NCI-H2029 (cell line): ENCODE measurements at places on chromosomes 13 and 19.
A peak's percentile ranks its signal among the peaks of the same experiment; 100 is the strongest.

GRCh38 chr19:48413879-48414587, 20.6 kb downstream of the GRIN2D start:
- peak; percentile 21 for DNase-seq

DNA sequence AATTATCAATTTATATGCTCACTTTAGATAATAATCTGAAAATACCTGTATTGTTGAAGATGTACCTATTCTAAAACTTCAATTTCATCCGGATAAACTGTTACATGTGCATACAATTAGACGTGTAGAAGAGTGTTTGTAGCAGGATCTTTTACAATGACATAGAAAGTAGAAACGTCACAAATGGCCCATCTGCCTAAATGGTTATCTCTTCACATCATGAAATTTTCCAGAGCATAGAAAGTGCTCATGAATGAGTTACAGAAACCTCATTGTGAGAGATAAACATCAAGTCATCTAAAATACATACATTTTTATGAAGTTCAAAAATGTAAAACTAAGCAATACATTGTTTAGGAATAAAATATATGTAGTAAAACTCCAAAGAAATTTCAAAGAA, 607.4 kb downstream of the GPC6 start:
- no peak for DNase-seq

- DNase-seq = no peak
Measured at GRCh38 chr13:41809962-41810361, 150.9 kb downstream of the VWA8 start.

- no peak for DNase-seq
Measured at GRCh38 chr19:7250951-7251350, 43.3 kb downstream of the INSR start.

DNA sequence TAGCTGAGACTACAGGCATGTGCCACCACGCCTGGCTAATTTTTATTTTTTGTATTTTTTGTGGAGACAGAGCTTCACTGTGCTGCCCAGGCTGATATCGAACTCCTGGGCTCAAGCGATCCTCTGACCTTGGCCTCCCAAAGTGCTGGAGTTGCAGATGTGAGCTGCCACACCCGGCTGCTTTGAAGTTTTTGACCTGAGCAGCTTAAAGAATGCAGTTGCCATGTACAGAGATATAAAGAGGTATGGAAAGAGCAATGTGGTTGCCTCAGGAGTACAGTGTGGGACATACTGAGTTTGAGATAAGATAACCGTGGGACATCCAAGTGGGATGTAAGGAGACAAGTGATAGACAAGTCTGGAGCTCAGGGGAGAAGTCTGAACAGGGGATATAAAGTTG, 82.7 kb upstream of the LSM14A start:
- no peak for DNase-seq

DNA sequence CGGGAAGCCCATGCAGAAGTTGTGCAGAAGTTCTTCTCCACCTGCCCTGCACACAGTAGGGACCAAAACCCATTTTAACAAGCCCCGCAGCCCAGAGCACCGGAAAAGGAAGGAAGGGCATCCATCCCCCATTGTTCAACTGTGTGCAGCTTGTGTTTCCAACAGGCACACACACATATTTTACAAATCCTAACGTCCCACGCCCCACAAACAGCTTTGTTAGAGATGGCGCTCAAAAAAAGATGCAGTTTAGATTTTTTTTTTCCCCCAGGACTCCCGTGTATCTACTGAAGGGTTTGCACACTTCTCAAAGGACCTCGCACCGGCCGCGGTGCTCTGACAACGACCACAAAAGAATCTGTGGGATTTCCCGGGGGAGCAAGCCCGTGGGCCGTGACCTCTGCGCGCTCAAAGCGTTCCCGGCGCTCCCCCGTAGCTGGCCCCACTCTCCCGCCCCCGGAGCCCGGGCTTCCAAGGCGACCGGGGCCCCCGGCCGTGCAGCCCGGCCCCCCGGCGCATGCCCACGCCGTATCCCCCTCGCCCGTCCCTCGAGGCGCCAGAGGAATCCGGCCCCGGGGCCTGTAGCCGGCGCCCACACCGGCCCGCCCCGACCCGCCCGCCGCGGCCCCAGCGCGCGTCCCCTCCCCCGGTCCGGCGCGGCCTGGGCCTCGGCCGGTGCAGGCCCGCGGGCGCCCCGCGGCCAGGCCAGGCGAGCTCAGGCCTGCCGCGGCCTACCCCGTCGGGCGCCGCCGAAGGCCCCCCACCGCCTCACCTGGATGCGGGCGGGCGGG, 523 bp downstream of the ELAVL1 start:
- no peak for DNase-seq

DNA sequence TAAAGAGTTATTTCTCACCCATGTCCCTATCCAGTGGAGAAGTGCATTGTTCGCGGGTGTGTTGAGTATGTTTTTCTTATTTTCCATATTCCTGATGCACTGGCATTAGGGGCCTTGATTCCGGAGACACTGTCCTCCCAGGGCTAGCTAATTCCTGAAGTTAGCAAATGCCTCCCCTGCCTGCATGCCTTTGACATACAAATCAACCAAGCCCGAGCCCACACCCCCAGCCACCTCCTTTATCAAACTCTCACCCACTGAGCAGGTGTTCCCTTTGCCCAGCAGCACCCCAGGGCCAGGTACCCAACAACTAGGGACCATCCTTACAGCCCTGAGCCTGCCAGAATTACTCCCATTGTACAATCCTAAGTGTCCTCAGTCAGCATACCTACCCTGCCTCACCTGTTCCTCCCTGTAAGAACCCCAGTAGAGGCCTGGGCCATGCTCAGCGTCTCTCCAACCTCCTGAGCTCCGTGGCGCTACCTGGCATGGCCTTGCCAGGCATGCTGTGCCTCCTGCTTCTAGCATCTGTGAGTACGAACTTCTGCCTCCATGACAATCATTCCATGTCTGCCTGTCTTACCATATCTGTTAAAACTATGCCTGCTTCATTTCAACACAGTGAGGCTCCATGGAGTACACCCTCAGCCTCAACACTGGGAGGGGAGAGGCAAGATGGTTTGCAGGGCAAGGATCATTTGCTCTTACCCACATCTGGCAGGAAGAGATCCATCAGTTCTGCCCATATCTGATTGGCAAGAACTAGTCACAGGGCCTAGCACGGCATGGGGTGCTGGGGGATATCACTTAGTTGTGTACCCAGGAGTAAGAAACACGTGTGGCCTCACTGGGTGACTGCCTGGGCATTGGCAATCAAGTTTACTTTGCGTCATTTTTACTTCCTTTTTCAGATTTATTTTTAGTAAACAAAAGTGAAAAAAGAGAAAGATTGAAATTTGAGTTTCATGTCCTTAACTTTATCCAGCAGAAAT, 203.9 kb downstream of the SHISA2 start:
- no peak for DNase-seq

GRCh38 chr13:31046711-31047279, 114.3 kb downstream of the TEX26 start:
- DNase-seq = peak; percentile 82

DNA sequence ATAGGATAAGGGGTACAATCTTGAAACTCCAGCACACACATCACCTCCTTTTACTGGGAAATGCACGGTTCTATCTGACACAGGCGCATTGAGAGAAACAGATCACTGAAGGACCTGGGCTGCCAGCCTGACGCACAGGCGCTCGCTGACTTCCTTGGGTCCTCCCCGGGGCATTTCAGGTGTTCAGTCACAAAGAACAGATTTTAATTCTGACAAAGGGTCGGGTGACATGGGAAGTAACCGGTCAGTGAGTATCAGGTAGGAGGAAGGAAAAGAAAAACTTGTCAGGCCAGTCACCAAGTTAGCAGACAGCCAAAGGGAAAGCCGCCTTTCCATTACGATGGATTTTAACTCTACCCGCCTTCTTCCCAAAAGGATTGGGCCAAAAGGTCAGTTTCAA, 39.6 kb downstream of the INSR start:
- DNase-seq = no peak

- no peak for DNase-seq
Measured at GRCh38 chr13:26502826-26503225, 54.7 kb upstream of the WASF3 start.

DNA sequence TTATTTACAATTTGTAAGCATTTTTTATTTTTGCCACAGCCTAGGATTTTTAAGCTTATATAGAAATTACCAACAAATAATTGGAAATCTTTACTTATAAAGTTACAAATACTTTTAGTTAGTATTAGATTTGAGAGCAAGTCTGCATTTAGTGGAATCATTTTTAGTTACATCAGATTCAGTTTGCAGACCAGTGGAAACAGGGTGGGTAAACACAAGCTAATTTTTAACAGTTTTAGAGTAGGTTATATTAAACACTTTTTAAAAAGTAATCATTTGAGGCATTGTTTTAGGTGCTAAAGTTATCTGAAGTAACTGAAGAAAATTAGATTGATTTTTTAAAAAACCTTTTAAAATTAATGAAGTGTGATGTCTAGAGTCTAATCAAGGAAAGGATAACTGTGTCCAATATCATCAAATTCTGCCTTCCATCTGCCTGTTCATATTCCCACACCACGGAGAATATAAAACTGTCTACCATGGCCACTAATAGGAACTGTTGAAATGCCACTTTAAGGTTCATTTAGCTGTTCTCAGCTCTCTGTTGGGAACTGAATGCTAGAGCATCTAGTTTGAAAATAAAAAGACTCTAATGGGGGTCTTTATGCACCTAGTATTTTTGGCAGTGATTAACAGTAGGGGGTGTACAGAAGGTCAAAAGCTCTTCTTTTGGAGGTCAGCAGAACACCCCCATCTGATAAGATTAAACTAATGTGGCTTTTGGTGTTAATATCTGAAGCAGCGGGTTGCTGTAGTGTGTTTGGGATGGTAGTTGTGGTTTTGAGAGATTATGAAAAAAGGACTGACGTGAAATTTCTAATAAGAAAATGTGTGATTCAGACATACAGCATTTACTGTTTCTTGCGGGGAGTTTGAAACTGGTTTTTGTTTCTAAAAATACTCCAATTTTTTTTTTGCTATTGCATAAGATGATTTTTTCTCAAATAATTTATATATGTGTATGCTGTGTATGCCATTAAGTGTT, 66.5 kb downstream of the NDFIP2 start:
- no peak for DNase-seq

DNA sequence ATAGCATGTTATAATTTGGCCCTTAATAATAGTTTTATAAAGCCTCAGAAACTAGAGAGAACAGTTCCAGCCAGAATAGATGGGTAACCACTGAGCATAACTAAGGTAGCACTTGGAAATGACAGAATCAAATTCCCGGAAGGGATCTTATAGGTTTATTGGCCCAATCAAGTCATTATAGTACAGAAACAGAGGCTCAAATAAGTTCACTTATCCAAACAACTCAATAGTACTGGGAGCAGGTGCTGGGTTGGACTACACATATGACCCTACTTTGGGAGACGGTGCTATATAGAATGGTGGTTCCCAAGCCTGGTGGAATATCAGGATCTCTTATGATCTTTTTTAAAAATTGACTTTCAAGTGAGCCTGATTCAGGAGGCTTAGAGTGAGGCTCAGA, 32.7 kb upstream of the OLFM4 start:
- no peak for DNase-seq

GRCh38 chr13:89816404-89816803, 1531.1 kb upstream of the MIR17HG start:
- DNase-seq = no peak

DNA sequence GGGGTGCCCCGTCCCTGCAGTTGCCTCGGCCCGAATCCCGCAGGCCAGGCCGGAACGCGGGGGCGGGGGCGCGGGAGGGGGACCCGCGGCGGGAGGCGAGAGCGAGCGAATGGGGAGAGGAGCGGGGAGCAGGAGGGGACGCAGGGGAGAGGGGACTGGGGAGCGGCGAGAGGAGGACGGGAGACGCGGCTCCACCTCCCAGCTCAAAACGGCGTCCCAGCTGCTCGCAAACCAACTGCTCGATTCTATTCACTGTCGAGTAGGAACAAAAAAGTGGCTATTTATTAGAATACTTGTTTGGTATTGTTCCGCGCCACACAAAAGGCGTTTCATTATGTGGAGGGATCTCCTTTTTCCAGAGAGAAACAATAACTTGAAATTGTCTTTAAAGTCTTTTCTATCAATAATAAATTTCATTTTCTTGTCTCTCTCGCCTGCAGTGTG, 10.6 kb upstream of the SOX1 start:
- no peak for DNase-seq

GRCh38 chr19:51065221-51065960, 499 bp upstream of the KLK13 start:
- no peak for DNase-seq

DNA sequence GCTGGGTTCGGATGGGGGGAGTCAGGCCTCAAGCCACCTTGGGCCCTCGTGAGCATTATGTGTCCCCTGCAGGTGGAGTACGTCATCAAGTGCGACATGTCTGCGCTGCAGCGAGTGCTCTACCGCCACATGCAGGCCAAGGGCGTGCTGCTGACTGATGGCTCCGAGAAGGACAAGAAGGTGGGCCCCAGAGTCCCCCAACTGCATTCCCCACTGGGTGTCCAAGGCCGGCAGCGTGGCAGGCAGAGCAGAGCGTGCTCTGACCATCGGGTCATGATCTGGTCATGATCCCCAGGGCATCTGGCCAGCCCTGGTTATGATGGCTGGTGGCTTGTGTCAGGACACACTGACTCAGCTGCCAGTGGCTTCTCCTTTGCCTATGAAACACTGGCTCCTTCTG, 63.4 kb downstream of the SMARCA4 start:
- DNase-seq = no peak

- DNase-seq = peak; percentile 72
Measured at GRCh38 chr13:73421310-73421912, 362.6 kb downstream of the KLF5 start.

DNA sequence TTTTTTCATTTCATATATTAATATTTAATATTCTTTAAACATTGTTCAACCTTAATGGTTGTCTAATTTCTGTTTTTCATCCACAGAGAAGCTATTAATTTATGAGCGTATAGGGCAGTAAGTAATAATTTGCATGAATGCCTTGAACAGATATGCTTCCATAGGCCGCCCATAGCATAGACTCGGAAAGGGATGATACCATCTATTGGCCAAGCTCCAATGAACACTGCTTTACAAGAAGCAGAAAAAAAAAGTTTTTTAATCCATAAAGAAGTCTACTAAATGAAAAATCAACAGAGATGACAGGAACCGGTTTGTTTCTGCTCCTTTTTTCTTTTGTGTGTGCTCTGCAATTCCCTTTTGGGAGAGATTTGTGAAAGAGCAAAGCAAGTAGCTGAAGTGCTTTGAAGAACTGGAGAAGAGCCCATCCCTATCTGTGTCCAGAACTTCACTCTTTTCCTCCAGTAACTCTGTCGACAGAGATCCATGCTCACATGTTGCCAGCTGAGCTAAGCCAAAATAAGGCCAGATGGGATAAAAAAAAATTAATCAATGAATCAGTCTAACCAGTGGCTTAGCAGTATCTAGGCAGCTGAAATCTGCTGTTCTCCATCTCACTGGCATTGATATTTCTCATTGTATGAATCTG, 215.9 kb upstream of the SOX21 start:
- no peak for DNase-seq

GRCh38 chr13:44833139-44833538, 156.1 kb downstream of the NUFIP1 start:
- no peak for DNase-seq

DNA sequence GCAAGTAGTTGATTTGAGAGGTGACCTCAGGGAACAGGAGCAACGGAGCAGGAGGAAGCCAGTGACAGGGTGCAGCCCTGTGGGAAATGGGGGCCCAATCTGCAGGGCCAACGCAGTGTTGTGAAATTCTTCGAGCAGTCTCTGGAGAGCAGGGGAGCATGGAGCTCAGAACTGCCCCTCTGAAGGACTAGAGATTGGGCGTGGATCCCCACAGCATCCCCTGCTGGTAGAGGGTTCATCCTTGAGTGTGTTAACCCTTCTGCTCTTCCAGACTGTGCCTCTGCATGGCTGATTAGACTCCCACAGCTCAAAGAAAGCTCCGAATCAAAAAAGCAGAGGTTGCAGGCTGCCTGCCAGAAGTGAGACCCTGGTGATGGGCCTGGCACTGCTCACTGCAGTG, 77.9 kb upstream of the UQCRFS1 start:
- DNase-seq = no peak

GRCh38 chr19:2365201-2365970, 5.3 kb downstream of the TMPRSS9 start:
- DNase-seq = no peak
